ENCODE measurements at places on chromosomes 5 and 9.

DNA sequence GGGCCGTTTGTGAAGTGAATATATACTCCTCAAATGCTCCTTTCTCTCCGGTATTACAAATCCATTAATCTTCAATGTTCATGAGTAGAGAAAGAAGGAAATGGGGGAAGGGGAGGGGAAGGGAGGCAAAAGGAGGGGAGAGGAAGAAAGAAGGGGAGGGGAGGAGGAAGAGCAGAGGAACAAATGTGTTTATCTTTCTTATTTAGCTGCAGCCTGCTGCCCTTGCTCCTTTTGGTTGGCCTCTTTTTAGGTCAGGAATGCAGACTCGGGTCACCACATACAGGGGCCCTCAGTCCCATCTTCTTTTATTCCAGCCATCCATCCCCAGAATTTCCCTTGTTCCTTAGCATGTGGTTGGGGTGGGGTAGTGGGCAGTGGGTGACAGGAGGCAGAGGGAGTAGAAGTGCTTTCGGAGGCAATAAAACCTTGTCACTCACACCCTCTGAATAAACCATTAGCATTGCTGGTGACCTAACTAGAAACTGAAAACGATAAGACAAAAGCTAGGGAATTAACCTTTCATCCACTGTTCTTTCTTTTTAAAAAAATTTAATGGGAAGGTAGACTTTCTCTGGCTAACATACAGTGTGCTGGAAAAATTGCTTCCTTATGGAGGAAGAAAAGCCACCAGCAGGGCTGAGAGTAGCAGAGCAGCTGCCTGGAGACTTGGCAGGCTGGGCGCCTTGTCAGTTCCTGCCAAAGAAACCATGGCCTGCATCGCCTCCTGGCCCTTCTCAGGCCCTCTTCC lies 16.8 kb upstream of the PRLR start:
- DNase-seq: no peak

DNA sequence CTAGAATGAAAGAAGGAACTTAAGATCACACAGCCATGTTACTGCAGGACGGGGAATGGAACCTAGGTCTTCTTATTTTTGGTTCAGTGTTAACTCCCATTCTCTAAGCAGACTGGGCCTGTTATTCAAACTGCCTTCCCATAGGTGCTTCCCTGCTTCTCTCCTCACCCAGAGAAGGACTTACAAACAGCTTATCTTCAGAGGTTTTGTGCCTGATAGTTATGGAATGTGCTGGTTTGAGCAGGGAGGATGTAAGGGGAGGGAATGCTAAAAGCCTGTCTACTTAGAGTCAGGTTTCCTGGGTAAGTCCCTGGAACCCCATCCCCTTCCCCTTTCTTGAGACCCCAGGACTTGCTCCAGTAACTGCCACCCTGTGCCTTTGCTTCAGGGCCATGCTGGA lies 4.2 kb upstream of the PSMD5 start:
- DNase-seq: no peak

- no peak for DNase-seq
Observed at GRCh38 chr5:113495422-113495841, 7.2 kb upstream of the MCC start.

GRCh38 chr5:159104759-159105144 lies 5.0 kb upstream of the EBF1 start:
- DNase-seq: no peak

GRCh38 chr5:145227881-145228280 lies 607.3 kb downstream of the PRELID2 start:
- DNase-seq: no peak

GRCh38 chr9:35954942-35955546 lies 2.9 kb downstream of the OR2S2 start:
- peak; percentile 65 for DNase-seq
